ENCODE measurements at places on chromosomes 2 and 18.

GRCh38 chr2:28300485-28301341 is 91.9 kb upstream of the FOSL2 start:
- no peak for DNase-seq

DNA sequence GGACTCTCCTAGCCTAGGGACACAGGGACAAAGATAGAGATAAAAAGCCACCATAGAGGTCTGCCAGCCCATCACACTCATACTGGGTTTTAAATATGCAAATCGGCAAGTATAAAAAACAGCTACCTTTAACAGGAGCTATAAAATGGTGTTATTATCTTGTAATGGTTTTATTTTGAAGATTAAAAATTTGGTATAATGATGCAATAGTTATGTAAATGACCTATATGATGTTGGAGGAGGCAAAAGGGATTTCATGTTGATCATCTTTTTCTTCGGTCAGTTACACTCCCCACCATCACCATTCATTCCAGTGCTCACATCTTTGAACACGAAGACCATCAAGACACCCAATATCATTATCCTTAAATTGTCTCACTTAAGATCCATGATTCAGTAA is 11.2 kb downstream of the ZNF521 start:
- no peak for DNase-seq

GRCh38 chr18:62170857-62171256 is 16.0 kb downstream of the PIGN start:
- no peak for DNase-seq

GRCh38 chr18:79467126-79467525 is 71.4 kb downstream of the NFATC1 start:
- no peak for DNase-seq

DNA sequence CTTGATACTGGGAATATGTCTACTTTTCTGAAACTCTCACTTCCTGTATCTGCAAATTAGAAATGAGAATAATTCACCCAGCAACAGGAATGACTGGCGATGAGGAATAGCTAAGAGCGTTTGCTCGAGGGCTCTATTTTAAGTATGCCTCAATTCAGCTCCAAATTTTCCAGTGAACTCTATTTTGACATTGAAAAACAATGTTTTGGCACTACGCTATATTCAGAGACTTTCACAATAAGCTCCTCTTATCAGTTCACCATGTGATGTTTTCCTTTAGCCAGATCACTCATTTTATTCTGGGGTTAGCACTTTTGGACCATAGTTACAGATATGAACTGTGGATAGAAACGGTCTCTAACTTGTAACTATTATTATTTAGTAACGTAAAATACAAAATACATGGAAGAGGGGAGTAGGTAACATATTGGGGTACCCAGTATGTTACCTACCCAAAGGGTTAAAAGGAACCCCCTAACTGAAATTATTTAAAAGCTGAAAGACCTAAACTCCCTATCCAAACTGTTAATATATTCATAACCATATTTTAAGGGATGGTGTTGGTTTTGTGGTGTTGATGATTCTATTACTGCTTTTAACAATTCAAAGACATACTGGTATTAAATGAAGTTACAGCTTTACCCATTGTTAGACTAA is 28.1 kb downstream of the SLC40A1 start:
- DNase-seq = no peak

GRCh38 chr2:132573444-132574007 is 96.5 kb downstream of the LYPD1 start:
- DNase-seq = no peak

DNA sequence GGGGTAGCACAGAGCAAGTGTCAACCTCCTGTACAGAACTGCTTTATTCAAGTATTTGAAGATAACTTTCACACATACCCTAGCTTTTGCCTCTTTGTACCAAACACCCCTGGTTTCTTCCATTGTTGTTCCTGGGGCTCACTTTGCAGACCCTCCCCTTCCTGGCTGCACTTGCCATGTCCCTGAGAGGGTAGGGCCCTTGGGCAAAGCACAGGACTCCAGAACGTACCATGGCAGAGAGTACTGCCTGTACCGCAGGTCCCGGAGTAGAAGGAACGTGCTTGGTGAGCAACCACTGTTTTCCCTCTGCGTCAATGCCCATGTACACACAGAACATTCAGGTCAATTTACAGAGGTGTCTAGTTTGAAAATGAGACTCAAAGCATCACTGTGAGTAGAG is 290.4 kb downstream of the EN1 start:
- no peak for DNase-seq

DNA sequence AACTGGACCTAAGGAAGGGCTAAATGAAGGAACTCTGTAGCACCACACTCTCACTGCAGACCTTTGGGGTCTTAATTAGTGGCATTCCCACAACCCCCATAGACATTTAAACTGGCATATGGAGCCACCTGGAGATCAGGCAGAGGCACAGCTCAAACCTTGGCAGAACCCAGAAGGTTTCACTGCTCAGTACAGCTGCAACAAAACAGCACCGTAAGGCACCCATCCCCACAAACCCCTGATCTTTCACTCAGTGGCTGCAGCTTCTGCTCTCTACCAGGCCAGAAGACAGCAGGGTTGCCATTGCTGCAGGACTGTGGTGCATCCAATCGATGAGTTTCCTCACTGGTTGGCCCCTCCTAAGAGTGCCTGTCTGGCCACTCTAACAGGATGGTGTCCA is 361.6 kb upstream of the VRK2 start:
- no peak for DNase-seq

DNA sequence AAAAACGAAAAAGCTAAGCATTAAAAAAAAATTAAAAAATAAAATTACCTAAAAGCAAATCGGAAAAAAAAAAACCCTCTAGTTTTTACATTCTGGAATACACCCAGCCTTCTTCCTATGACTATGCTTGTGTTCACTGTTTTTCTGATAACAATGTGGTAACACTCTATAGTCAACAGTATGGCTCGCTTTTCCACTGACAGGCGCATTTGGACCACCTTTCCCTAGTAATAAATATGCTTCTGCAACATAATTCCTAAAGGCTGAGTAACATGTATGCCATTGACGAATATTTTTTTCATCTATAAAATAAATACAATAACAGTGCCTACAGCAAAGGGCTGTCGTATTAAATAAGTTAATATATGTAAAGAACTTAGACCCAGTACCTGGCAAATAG is 27.9 kb downstream of the NOL10 start:
- DNase-seq = no peak

DNA sequence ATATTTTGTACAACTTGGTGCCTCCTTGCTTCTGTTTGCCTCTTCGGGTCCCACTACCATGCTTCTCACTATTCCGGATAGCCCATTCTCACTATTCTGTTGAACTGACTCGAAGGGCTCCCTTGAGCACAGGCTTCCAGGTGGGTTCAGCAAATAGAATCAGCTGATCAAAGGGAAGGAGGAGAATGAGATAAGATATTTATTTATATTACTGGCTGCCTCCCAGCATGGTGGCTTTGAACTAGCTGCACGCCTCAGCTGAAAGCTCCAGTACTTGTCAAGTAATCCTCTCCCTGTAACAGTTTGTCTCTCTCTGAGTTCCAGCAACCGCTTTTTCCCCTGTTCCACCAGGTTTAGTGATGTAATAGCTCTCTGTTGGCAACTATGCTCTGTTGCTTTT is 187.8 kb upstream of the HNRNPA3 start:
- no peak for DNase-seq

DNA sequence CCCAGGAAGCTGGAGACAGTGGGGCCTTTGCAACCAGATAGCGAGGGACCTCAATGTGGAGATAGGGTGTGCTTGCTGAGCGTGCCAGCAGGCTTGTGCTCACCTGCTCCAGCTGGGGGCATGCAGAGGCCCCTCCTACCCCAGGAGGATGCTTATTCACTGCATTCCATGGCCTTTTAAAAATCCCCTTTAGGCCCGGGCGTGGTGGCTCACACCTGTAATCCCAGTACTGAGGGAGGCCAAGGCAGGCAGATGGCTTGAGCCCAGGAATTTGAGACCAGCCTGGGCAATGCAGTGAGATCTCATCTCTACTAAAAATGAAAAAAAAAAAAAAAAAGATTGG is 54.5 kb downstream of the ODC1 start:
- DNase-seq = no peak

DNA sequence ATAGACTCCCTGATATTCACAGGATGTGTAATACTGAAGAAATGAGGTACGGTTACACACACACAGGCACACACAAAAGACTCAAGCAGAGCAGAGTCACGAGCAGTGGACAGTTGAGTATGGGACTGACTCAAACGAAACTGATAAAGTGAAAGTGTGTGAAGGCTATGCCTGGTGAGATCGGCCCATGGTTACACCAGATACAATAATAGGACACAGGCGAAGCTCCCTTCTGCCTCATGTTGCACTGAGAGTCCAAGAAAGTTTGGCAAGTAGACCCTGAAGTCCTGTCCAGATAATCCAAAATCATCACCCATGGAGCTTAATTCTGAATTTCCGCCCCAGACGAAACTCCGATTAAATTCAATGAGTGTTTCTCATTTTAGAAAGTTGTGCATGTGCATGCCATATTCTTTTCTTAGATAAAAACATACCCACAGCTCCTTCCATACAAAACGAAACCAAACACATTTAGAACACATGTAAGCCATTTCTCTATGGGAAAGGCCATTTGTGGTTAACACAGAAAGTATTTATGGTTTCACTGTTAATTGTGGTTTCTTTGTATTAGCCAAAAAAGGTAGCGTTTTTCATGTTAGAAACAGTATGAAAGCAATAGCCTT is 567.6 kb downstream of the PLCL1 start:
- DNase-seq = peak; percentile 1

- DNase-seq = no peak
These were observed at the start of gene TUBB6 for GRCh38 chr18:12307701-12308385. TUBB6 (plus strand) TSS chr18:12308241; CDS start chr18:12308293, 52 bp downstream.
